SK-MEL-5 (cell line): ENCODE measurements at places on chromosomes 11 and 22.

GRCh38 chr22:29386708-29387107 is 1.7 kb downstream of the AP1B1 start:
- DNase-seq = no peak

GRCh38 chr11:122796128-122796717 is 42.1 kb upstream of the CRTAM start:
- peak; percentile 73 for DNase-seq

DNA sequence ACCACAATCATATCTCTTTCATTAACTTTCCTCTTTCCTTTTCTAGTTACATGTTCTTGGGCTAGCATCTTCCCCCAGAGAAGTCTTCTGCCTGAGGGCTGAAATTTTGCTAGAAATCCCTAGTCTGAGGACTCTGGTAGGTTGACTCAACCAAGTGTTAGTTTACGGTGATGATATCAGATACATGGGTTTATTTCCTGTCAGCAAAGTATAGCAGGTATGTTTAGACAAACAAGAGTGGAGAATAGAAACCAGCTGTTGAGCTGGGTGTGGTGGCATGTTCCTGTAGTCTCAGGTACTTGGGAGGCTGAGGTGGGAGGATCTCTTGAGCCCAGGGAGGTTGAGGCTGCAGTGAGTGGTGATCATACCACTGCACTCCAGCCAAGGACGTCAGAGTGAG is 11.2 kb downstream of the FOLR1 start:
- no peak for DNase-seq

DNA sequence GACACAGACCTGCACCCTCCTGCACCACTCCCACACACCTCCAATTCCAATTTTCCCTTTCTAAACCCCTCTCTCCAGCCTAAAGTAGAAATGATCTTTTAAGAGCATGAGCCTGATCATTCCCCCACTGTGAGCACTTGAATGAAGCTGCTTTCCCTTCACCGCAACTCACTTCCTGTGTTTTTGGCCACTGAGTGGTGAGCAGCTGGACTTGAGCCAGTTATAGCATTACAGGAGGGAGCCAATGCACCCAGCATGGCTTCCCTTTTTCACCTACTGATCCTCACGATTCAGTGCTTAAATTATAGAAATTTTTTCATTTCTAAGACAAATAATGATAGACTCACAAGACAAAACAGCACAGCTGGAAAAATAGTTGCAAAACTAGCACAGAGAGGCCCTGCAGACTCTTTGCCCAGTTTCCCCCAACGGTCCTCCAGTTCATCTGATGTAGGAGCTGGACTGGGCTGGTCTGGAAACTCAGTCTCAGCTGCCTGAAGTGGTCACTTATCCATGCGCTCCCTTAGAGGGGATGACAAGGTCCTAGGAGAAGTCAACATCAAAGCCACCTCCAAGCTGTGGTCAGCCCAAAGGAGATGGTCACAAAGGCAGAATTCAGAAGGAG is 9.7 kb upstream of the APOL4 start:
- DNase-seq = no peak

DNA sequence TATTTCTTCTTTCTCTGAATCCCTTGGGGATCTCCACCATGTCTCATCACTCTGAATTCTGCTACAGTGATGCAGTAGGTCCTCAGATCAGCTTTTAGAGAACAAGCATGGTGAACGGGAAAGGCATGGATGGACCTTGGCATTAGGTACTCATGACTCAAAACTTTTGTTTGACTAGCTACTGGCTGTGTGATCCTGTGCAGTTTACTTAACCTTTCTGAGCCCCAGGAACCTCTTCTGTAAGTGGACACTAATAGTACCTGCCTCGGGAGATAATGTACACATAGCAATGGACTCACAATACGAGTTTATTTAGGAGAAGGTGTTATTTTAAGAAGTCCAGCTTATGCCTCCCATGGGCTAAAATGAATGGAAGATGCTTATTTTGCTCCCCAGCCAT is 184.7 kb upstream of the TBCEL start:
- DNase-seq = no peak
